Vagina (tissue), 2 donors: ENCODE measurements at places on chromosomes 7 and 10. TPM values are rescaled to one million over a fixed set of nuclear protein-coding genes. Genes with fewer than 3 reads are reported as not detected.

The FRG2B gene
- total RNA-seq, result not detected

The SLC39A12 gene
- not detected for total RNA-seq

The TMEM213 gene
- not detected for total RNA-seq

DNA sequence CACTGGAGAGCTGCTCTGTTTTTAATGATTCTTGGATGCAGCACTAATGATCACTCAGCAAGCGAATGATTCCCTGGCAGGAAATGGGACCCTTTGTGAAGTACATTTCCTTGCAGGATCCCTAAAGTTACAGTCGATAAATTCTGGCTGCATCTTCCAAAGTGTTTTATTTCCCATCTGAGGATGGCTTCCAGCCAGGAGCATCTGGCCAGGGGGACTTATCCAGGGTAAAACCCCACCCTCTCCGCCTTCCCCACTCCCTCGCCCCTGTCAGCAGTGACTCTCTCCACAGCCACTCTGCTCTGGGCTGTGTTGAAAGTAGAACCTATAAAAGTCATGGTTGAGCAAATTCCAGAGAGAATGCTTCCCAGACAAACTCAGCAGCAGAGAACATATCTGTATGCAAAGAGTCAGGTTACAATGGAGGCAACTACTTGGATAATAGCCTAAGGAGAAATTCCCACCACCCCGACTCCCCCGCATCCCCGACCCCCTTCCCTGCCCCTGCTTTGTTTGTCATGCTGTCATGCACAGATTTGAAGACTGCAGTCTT, 111.0 kb upstream of the ANLN start:
- no peak for DNase-seq

DNA sequence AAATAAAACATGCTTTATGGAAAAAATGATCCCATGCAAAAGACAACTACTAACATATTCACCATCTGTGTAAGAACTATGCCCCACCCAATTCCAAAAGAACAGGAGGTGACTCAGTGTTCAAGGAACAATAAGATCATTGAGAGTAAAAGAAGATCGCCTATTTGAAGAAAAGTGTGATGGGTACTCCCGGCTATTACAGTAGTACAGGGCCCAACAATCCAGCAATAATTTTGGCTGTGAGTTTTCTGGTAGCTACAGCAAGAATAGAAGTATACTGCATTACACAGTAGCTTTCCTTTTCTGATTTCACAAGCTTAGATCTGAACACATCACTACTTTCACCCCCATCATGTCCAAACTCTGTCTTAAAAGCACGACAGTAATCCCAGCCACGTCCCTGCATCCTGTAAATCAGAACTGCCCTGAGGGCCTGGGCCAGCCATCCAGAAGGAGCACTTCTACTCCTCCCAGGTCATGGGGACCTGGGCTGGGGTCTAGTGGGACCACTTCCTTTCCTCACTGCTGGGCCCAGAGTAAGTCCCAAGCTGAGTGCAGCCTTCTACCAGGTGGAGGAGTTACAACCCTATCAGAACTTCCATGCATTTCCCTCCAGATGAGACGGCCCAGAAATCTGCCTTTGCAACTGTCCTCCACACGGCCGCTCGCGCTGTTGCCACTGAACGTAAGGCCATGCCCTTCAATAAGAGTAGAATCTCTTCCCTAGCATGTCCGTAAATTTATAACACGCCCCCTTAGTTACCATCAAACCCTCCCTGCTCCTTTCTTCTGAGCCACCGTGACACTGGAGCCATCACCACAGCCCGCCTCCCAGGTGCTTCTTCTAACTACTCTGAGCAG, 7.9 kb downstream of the ESYT2 start:
- no peak for DNase-seq

DNA sequence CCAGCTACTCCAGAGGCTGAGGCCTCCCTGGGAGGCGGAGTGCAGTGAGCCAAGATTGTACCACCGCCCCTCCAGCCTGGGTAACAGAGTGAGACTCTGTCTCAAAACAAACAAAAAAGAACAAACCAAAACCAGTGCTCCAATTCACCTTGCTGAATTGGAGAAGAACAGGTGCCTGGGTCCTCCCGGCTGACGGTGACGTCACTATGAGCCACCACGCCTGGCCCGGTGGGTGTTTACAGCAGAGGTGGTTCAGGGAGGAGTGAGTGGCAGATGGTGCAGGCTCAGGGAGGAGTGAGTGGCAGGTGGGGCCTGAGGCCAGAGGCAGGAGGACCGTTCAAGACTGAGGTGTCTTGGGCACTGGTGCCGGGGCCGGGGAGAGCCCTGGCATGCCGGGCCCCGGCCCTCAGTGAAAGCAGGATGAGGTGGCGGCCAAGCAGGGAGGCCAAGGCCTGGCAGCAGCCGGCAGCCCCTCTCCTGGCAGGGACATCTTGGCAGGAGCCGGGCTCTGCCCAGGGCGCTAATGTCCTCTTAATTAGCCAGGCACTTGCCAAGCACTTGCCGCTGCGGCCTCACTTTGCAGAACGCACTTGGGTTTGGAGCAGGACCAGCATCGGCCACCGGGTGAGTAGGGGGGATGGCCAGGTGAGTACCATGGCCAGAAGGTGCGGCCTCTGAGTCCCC, 162.8 kb upstream of the TNRC18 start:
- no peak for DNase-seq

GRCh38 chr10:52525761-52526160, 211.7 kb downstream of the DKK1 start:
- no peak for DNase-seq

DNA sequence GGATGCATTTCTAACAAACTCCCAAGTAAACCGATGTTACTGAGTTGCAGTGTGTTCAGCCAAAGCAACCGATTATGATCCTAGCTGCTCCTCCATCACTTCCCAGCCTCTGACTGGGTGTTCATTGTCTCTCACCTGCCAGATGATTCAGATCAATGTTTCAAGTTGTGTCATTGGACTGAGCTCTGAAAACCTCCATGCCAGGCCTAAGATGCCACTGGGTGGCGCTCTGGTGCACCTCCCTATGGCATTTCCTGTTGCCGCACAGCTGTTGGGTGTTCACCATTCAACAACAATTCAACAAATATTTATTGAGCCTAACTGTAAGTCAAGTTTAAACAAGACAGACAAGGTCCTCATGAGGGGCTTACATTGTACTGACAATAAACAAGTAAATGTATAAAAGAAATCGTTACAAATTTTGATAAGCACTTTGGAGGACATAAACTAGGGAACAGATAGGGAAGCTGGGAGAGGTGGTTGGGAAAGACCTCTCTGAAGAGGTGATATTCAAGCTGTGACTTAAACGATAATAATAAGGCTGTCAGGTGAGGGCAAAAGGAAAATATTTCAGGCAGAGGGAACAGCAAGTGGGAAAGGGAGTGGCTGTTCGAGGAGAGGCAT, 22.8 kb downstream of the RGR start:
- no peak for DNase-seq

DNA sequence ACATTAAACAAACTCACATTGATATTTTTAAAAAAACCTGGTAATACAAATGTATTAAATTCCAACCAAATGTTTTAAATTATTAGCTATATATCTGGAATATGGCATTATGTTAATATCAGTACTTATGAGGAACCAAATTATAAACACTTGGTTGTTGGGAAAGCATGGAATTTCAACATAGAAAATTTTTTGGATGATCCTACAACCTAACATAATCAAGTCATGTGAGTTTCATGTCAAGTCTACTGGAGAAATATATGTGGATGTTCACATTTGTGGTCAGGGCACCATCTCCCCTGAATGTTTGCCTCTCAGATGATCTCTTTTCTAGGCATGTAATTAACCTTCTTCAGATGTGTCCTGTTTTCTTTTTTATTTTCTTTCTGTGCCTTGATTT, 5.2 kb upstream of the POT1 start:
- DNase-seq, result no peak
